ENCODE measurements at places on chromosomes 2 and 18. TPM values are rescaled to one million over a fixed set of nuclear protein-coding genes. Genes with fewer than 3 reads are reported as not detected.

- DNase-seq, result no peak
Measured at GRCh38 chr2:8985561-8986326, 17.7 kb downstream of the MBOAT2 start.

INO80C gene
- 83.4 TPM for total RNA-seq

GRCh38 chr2:201915446-201915845 is 109.1 kb downstream of the CDK15 start:
- DNase-seq, result peak; percentile 92

DNA sequence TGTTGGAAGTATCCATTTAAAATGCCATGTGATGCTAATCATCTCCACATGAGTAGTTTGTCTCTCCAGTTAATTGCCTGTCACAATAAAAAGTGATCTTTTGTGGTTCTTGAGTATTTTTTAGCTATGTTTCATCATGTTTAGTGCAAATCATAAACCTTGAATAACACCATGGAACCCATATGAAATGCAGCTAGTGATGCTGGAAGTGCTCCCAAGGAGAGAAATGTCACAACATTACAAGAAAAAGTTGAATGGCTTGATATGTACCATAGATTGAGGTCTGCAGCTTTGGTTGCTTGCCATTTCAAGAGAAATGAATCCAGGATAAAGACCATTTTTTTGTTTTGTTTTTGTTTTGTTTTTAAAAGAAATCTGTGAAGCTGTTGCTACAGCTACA is 14.3 kb downstream of the PTPN4 start:
- no peak for DNase-seq

- peak; percentile 58 for DNase-seq
Measured at GRCh38 chr18:43279015-43279744, 1.9 kb upstream of the SYT4 start.

CYP27A1 gene
- not detected for total RNA-seq

FAM124B gene
- not detected for total RNA-seq

DNA sequence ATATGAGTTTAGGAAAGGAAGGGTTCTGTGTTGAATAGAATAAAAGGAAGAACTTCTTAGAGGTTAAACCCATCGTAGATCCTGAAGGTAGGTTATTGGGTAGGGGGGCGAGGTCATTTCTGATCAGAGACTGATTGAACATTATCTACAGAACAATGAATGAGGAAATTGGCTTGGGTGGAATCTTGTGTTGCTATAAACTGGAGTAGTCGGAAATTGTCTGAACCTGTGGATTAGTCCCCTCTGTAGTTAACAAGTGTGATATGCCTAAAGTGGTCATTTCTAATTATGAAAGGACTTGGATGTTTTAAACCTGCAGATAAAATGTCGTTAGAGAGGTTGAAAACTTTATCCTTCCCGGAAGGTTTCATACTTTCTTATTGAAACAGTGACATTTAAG is 42.1 kb downstream of the EML4 start:
- no peak for DNase-seq

- DNase-seq, result no peak
Measured at GRCh38 chr2:100981011-100981410, 21.1 kb upstream of the RPL31 start.

GRCh38 chr18:7923105-7923504 is 356.0 kb downstream of the PTPRM start:
- no peak for DNase-seq

- DNase-seq, result no peak
Measured at GRCh38 chr2:240932001-240932723, 26.0 kb downstream of the CROCC2 start.

- peak; percentile 77 for DNase-seq
Measured at GRCh38 chr18:57806201-57806977, 3.3 kb upstream of the ATP8B1 start.

DNA sequence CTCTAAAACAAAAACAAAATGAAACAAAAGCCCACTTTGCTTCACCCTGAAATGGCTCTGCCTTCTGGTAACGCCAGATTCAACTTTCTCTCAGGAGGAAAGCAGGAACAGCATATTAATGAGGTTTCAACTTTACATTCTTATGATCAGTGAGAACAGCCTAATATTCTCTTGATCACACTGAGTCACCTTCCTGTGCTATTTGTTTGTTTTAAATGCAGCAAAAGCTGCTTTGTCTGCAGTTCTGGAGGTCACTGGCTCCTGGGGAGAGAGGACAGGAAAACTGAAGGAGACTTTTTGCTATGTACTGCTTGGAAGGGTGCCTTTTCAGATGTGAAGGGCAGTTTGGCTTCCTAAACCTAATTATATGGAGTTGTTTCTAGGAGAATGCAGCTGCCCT is 48.1 kb downstream of the MAIP1 start:
- DNase-seq, result no peak

GRCh38 chr2:201275069-201275468 is 14.7 kb downstream of the CASP8 start:
- no peak for DNase-seq

- no peak for DNase-seq
Measured at GRCh38 chr2:193847130-193847529, 1652.4 kb upstream of the TMEFF2 start.

- no peak for DNase-seq
Measured at GRCh38 chr2:64604155-64604554, 49.6 kb downstream of the SERTAD2 start.

DNA sequence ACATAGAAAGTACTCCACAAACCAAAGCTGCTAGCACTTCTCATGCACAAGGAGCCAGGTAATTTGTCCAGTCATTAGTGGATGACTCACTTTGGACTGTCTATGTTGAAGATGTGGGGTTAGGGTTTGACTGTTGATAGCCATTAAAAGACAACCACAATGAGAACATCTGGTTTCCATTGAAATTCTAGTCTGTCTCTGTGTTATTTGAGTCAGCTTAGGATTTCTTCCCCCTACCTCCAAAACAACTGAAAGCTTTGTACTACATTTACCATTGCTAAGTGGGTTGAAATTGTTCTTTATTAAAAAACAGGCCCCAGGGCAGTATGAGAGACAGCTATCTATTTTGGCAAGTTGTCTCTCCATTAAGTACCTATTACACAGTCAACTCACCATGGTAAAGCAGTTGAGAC is 50.2 kb upstream of the ANKRD44 start:
- no peak for DNase-seq

- DNase-seq, result no peak
Measured at GRCh38 chr2:106764614-106765013, 121.4 kb downstream of the ST6GAL2 start.

GRCh38 chr2:168571061-168571460 is 115.0 kb downstream of the CERS6 start:
- DNase-seq, result no peak

DNA sequence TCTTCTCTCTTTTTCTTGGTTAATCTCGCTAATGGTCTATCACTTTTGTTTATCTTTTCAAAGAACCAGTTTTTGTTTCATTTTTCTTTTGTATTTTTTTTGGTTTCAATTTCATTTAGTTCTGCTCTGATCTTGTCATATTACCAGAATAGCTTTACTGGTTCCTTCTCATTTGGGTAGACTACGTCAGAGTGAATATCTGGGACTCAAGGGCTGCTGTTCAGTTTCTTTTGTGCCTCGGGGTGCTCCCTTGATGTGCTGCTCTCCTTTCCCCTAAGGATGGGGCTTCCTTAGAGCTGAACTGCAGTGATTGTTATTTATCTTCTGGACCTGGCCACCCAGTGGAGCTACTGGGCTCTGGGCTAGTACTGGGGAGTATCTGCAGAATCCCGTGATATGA is 29.4 kb upstream of the IL1RN start:
- no peak for DNase-seq

DNA sequence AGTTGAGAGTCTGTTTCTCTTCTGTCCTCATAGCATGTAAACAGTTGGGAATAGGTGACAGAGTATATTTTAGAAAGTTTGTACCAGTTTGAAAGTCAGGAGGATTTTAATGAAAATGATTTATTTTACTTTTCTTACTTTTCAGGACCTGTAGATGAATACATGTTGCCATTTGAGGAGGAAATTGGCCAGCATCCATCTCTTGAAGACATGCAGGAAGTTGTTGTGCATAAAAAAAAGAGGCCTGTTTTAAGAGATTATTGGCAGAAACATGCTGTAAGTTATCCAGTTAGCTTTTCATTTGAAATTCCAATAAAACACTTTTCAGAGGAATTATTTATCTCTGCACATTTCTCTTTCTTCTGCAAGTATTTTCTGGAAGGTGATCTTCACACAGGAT is 81.1 kb downstream of the ACVR2A start:
- DNase-seq, result no peak

DNA sequence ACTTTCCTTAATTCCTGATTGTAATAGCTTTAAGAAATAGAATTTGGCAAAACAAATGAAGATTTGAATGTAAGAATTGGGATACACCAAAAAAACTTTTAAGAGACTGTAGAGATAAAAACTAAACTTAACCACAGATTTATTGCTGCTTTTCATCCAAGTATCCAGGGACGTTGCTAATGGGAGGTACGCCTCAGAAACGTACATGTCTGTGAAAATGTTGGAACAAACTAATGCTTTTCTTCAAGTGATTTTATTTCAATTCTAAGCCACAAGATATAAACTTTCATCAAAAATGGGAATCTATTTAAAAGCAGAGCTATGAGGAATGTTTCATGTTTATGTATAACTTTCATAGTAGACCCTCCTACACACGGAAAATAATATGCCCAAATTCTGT is 66.3 kb downstream of the ARHGAP15 start:
- DNase-seq, result no peak

- peak; percentile 84 for DNase-seq
Measured at GRCh38 chr2:12717191-12718014, 667 bp downstream of the TRIB2 start.

DNA sequence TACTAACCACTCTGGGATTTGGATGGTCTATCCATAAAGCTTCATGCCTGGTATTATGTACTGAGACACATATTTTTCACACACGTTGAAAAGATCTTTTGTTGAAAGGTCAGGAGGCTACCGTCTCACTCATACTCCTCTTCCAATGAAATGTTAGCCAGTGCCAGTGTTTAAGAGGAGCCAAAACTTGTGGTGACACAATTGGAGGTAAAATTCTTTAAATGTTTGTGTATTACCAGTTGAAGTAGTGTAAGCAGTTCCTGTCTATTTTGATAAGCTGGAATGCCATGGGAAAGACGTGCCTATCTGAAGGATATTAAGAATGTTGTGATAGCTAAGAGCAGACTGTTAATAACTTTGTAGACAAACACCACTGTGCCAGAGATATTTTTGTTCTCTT is 32.1 kb downstream of the MARCHF7 start:
- DNase-seq, result no peak

AFF3 gene
- total RNA-seq, result 99.7 TPM

EHD3 gene
- total RNA-seq, result 200 TPM

DNA sequence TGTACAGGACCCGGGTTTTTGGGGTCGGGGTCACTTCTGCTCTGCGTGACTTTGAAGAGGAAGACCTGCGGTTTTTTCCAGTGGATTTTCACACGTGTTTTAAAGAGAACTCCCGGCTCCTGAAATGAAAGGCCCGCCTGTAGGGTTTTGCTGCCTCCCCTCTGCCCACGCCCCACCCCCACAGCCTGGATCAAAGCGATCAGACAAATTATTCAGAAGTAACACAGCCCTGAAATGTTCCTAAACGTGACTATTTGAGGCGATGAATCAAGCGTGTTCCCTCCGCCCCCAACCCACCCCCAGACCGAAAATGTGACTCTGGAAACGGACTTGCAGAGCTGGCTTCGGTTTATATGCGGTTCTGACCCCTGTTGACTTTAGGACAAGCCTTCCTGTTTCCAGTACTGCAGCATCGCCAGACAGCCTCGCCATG is 28.7 kb upstream of the SMIM21 start:
- DNase-seq, result no peak

GRCh38 chr18:3652380-3653262 is 202.6 kb downstream of the TGIF1 start:
- no peak for DNase-seq

DNA sequence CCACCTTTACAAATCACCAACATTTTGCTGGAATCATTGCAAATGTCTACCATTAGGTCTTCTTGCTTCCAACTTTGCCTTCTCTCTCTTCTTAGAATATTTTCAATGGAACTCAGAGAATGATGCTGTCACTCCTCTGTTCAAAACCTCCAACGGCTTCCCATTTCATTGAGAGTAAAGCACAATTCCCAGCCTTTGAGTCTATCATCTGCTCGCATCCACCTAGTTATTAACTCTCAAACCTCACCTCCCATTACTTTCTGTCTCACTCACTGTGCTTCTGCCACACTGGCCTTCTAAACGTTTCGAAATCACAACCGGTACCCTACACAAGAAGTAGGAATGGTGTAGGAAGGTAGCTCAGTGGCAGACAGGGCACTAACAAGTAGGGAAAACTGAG is 40.0 kb downstream of the ROCK2 start:
- DNase-seq, result no peak

ANKRD53 gene
- not detected for total RNA-seq

GRCh38 chr2:231810905-231811304 is 24.7 kb downstream of the COPS7B start:
- DNase-seq, result peak; percentile 27

ITM2C gene
- not detected for total RNA-seq

DNA sequence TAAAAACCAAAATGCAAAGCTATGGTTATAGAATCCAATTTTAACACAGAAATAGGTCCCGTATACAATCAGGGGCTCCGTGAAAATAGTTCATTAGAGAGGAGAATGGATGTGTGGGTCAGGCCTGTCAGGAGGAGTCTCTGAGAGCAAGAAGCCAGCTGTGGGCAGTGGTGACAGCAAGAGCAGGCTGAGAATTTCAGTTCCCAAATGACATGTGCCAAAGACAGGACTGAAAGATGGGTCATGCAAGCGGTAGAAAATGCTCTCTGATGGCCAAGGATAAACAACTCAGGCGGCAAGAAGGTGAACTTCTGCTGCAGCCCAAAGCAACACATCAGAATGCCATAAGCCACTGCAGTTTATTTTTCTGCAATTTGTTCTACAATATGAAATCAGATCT is 100.4 kb downstream of the CCDC141 start:
- no peak for DNase-seq

EVX2 gene
- not detected for total RNA-seq

DNA sequence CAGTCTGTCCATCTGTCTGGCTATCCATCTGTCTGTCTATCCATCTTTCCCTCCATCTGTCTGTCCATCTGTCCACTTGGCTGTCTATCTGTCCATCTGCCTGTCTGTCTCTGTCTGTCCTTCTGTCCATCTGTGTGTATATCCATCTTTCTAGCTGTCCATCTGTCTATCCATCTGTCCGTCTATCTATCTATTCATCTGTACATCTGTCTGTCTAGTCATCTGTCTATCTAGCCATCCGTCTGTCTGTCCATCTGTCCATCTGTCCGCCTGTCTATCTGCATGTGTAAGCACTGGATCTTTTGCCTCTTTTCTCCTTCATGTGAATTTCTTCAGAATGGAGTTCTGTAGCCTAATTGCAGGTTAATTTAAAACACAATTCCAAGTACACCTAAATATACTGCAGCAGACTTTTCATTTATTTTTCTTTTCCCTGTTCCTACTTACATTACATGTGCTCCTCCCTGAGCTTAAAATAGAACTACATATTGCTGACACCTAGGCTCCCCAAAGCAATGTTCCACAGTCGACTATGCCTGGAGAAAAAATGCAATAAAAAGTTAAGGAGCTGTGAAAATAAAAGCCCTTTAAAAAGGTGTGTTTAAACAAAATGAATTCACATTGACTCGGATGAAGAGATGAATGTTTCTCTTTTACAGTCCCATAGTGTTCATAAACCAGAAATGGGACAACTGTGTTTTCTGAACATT is 37.4 kb upstream of the TXNDC2 start:
- DNase-seq, result no peak
